ENCODE measurements at places on chromosomes 3 and 15.

GRCh38 chr3:113268311-113268710 lies 57.0 kb downstream of the BOC start:
- no peak for DNase-seq

DNA sequence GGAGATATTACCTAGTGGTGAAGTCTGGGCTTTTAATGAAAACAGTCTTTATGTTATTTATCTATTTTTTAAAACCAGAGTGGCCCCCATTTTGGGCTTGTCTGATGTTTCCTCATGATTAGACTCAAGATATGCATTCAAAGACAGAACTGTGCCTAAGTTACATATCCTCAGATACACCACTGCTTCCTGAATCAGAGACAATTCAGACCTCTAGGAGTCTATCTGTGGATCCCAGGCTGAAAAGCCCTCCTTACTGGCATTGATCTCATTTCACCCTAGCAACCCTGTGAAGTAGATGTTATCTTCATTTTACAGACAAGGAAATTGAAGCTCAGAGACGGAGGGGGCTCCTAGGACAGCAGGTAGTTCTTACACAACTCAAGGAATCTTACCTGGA lies 16.8 kb upstream of the TGM5 start:
- no peak for DNase-seq

DNA sequence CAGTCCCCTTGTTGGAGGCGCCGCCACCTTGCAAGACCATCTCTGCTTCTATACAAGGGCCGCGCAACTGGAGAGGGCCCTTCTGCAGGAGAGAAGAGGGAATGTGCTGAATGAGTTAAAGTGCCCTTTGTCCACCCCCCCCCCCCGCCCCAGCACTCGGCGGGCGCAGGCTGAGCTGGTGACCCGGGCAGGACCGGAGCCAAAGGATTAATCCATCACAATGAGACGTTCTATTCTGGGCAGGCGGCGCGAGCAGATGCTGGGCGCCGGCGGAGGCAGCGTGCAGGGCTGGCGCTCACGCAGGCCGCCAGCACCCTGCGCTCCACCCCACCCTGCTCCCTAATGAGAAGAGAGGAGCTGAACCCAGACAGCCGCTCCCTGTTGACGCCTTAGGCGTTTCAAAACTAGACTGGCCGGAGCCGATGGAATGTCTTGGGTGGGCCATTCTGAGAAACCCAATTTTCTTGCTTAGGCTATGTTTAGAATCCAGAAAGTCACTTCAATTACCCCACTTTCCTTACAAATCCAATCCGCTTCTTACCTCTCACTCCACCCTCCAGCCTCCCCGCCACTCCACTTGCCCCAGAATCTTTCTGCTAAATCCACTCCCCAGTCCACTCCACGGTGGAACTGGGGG lies 32.9 kb downstream of the GJD2 start:
- no peak for DNase-seq

GRCh38 chr3:137761563-137762503 lies 2.3 kb upstream of the SOX14 start:
- no peak for DNase-seq

- DNase-seq, result no peak
Measured at GRCh38 chr3:46695177-46695961, 1.9 kb upstream of the ALS2CL start.

DNA sequence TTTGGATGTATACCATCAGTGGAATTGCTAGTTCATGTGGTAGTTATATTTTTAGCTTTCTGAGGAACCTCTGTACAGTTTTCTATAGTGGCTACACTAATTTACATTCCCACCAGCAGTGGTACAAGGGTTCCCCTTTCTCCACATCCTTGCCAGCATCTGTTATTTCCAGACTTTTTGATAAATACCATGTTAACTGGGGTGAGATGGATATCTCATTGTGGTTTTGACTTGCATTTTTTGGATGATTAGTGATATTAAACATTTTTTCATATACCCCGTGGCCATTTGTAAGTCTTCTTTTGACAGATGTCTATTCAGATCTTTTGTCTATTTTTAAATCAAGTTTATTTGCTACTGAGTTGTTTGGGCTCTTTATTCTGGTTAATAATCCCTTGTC lies 455.6 kb upstream of the RARB start:
- no peak for DNase-seq

GRCh38 chr15:63972801-63973200 lies 73.5 kb downstream of the DAPK2 start:
- no peak for DNase-seq

Data from SW 1271 (cell line).